Hepatocyte (in vitro differentiated cells): ENCODE measurements at places on chromosomes 16 and 17. TPM values are rescaled to one million over a fixed set of nuclear protein-coding genes. Genes with fewer than 3 reads are reported as not detected.
A peak's percentile ranks its signal among the peaks of the same experiment; 100 is the strongest.

Gene ICAM2
- total RNA-seq = 6.0 and 8.4 TPM in 2 replicates

Gene RGS9
- 2.9 and 3.1 TPM in 2 replicates for total RNA-seq

Gene FOXN1
- not detected in 2 replicates for total RNA-seq

Gene CYGB
- 7.8 and 15.5 TPM in 2 replicates for total RNA-seq

DNA sequence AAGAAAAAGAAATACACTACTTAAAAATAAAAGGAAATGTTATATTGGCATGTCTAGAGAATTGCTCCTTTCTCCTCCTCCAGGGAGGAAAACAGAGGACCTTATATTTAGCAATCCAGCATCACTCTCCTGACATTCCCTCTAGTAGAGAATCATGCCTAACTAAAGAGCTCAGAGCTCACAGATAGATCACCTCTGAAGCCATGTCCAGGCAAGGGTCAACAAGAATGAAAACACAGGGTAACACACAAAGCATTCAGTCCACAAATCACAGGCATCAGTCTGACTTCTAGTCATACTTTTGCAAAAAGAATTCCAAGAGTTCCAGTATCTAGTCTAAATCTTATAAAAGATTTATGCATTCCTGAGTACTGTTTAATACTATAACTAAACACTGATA, 4.4 kb upstream of the HASPIN start:
- DNase-seq = no peak

- no peak for DNase-seq
These were observed 477.9 kb downstream of the SOX9 start for GRCh38 chr17:72598695-72599094.

DNA sequence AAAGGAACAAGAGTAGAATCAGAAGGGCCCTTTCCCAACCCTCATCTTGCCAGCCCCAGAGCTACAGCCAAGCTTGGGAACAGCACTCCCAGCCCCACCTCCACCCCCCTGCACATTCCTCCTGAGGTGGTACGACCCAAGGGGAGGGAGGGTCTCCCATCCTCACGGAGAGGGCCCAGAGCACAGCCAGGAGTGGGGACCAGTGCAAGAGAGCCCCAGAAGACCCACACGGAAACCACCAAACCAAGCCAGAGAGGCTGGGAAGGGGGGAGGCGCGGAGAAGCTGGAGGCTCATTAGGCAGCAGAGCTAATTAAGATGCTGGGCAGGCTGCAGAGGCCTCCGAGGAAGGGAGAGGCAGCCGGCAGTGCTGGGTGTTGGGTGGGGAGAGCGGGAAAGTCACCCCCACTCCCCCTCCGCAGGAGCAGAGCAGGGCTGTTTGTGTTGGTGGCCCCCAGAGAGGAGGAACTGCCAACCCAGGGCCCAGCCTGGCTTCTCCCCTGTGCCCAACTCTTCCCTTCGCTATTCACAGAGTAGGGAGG, 2.4 kb downstream of the CACNB1 start:
- no peak for DNase-seq

DNA sequence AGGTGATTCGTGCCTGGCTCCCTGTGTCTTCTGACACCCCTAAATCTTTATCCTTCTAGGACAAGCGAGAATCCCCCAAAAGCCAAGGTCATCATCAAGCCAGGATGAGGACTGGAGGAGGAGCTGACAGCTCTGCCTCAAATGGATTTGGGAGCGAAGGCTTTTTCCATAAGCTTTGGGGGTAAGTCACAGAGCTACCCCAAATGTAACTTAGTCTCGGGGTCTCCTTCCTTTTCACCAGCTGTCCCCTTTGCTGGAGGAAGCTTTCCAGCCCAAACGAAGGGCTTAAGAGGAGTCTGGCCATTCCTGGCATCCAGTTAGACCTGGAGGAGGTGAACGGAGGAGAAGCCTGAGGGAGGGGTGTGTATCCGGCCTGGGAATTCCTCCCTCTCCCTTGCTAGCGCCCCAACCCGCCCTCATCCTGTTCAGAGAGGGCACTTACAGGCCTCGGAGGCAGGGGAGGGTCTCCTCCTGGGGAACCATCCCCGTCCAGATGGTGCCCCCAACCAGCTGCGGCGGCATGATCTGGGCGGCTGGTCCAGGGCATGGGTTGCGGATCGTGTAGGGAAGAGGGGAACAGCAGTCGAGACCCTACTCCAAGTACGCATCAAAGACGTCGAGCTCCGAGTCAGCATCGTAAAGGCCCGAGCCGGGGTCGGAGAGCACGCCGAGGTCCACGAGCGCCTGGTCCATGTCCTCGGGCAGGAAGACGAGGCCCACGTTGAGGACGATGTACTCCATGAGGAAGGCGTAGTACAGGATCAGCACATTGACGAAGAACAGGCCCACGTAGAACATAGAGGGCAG, 938 bp downstream of the DEXI start:
- DNase-seq = no peak

GRCh38 chr17:79549141-79549915, 61.5 kb downstream of the RBFOX3 start:
- no peak for DNase-seq

DNA sequence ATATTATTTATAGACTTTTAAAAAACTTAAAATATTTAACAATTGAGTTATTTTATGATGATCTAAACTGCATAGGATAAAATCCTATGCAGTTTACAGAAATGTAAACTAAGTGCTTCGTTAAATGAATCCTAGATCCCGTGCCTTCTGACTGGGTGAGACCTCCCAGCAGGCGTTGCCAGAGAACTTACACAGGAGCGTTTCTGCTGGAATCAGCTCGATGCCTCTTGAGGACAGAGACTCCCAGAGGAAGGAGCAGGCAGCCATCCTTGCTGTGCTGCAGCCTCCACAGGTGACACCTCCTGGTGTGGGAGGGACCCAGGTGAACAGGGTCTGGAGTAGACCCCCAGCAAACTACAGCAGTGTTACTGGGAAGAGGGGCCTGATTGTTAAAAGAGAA, 160.4 kb downstream of the WWOX start:
- DNase-seq = peak; percentile 38

GRCh38 chr17:33469421-33469820, 176.3 kb upstream of the ASIC2 start:
- no peak for DNase-seq

DNA sequence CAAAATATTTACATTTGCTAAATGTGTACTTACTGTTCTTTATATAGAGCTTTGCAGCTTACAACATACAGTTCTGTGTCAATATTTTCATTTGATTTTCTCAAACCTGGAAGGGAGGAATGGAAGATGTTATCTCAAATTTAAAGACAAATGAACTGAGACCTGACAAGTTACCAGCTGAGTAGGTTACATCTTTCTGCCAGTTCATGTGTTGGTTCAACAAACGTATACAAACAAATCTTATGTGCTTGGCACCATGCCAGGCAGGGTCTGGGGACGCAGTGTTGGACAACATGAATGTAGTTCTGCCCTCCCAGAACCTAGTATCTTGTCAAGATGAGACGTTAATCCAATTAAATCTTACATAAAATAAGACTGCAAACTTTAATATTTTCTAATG, 507.5 kb upstream of the HSBP1 start:
- DNase-seq = no peak

GRCh38 chr17:44362459-44362948, 1.1 kb downstream of the FAM171A2 start:
- no peak for DNase-seq
